T-helper 2 cell (primary cell): ENCODE measurements at places on chromosomes 13 and 19.

DNA sequence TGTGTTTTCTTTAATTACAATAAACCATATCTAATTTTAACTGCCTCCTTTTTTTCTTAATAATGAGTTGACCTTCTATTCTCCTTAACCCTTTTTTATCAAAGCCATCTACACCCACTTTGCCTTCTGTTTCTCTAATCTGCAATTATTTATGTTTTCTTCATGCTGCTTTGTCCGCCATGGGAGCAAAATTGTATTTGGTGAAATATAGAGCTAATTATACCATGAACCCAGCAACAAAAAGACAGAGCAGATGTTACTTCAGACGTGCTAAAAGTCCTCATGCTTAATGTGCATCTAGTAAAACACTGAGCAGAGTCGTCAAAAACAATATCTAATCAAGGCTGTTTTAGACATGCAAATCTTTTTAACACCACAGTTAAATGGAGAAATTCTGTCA lies 264.7 kb downstream of the DACH1 start:
- DNase-seq = no peak

DNA sequence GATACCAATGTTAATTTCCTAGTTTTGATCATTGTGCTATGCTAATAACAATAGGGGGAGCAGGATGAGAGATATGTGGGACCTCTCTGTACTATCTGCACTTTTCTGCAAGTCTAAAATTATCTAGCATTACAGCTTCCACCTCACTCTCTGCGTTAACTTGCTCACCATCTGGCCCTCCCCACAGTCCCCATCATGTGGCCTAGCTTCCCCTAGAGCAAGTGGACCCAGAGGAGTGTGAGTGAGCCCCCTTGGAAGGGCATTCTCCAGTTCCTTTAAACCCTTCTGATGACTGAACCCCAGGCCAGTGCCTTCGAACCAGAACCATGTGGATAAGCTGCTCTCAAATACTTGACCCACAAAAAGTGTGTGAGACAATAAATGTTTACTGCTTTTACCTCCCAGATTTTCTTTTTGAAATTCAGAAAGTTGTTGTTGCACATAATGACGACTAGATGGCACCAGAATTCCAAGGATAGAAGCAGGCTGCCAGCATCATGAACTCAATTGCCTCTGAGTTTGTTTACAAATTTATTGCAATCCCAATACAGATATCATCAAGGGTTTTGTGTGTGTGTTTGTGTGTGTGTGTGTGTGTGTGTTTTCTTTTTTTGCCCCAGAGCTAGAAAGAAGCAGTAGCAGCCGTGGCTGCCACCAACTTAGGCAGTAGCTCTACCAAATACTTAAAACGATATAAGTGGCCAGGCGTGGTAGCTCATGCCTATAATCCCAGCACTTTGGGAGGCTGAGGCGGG lies 49.0 kb upstream of the ZNF780A start:
- peak; percentile 30 for DNase-seq

- DNase-seq = no peak
Observed at GRCh38 chr13:76314495-76314894, 571.7 kb downstream of the KCTD12 start.

DNA sequence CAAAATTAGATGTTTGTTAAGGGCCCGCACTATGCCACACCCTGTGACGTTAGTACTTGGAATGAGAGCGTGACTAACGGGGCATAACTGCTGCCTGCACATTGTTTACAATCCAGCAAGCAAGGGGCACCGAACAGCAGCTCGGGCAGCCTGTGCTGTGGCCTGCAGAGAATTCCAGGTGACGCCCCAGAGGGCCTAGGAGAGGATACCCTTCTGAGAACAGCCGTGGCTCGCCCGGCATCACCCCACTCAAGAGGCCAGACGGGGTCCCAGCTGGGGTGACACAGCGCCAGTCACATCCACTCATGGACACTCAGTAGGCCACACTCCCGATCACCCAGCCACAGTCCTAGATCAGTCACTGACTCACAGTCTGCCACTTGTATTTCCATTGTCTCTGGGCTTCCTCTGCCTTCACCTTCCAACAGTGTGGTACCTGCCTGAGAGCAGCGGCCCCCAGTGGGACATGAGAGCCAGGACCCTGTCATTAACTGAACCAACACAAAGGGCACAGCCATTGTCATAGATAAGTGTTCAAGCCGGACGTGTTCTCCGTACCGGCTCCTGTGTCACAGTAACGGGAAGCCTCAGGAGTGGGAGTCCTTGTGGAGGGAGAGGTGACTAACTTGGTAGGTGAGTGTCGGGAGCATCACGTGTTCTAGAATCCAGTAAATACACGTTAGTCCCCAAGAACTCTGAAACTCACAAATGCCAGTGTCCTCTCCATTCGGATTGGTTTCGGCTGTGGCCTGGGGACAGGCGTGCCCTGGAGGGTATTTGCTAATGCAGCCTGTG lies 7.5 kb downstream of the ZNF331 start:
- no peak for DNase-seq

DNA sequence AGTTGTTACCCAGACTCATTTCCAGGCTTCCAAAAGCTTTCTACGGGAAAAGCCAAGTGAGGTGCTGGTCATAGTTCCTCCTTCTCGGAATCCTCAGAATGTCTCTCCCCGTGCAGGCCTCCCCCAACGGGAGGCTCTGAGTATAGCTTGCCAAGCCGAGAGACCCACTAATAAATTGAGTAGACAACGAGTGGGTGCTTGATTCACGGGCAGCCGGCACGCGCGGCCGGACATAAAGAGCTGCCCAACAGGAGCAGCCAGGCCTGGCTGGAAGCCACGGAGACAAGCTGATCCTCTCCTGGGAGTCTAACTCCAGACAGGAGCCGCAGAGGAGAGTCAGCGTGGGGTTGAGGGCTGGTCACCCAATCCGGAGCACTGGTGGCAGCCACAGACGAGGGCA lies 43.4 kb upstream of the MEDAG start:
- no peak for DNase-seq

GRCh38 chr19:55491546-55492360 lies 3.5 kb downstream of the SSC5D start:
- no peak for DNase-seq

GRCh38 chr13:112725346-112726015 lies 35.6 kb downstream of the ATP11A start:
- peak; percentile 18 for DNase-seq

DNA sequence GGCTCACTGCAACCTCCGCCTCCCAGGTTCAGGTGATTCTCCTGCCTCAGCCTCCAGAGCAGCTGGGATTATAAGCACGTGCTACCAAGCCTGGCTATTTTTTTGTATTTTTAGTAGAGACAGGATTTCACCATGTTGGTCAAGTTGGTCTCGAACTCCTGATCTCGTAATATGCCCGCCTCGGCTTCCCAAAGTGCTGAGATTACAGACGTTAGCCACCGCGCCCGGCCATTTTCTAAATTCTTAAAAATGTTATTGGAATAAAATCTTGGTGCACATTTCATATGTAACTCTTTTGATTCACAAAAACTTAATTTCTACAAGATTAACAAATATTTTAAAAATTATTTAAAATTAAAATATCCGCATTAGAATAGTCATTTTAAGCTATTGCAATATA lies 1480.3 kb upstream of the SPRY2 start:
- DNase-seq = no peak
